Uterus (tissue), 4 donors: ENCODE measurements at places on chromosomes 7 and 10.

DNA sequence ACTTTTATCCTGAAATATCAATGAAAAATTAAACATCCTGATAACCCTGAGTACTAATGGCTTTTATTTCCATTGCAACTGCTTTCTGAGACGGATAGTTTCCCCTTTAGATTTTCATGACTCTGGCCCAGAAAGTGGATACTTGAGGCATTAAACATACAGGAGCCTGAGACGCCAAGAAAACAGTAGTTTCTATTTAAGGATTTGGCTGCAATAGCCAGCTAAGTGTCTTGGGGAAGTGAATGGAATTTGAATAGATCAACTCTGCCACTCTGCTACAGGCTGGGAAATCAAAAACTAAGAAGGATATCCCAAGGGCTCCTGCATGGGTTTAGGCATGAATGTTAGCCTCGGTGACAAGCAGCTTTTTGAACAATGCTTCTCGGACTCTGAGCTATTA lies 24.7 kb upstream of the GPAM start:
- DNase-seq: no peak
- no peak overlapping the region for H3K27ac ChIP-seq
- H3K27me3 ChIP-seq: no peaks in the 10 kb centered on the region
- no peaks in the 10 kb centered on the region for H3K4me1 ChIP-seq

GRCh38 chr10:114953047-114953446 lies 15.1 kb downstream of the TRUB1 start:
- DNase-seq: no peak
- H3K4me1 ChIP-seq: no peaks in the 10 kb centered on the region
- no peak overlapping the region for H3K4me3 ChIP-seq
- H3K36me3 ChIP-seq: no peaks in the 10 kb centered on the region
- H3K27me3 ChIP-seq: no peaks in the 10 kb centered on the region

DNA sequence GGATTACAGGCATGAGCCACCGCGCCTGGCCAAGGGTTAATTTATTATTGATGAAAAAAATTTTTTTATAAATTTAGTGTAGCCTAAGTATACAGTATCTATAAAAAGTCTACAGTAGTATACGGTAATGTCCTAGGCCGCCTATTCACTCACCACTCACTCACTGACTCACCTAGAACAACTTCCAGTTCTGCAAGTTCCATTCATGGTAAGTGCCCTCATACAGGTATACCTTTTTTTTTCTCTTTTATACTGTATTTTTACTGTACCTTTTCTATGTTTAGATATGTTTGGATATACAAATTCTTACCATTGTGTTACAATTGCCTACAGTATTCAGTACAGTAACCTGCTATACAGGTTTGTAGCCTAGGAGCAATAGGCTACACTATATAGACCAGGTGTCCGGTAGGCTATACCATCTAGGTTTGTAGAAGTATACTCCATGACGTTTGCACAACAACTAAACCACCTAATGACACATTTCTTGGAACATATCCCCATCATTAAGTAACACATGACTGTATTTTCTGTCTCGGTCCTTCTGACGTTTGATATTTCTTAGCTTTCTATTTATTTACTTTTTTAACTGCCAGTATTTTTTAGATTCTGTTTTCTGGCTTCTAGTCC lies 23.4 kb downstream of the IRF5 start:
- H3K36me3 ChIP-seq: no peaks in the 10 kb centered on the region
- no peak overlapping the region for H3K4me3 ChIP-seq
- H3K27ac ChIP-seq: no peak overlapping the region
- no peaks in the 10 kb centered on the region for H3K4me1 ChIP-seq

DNA sequence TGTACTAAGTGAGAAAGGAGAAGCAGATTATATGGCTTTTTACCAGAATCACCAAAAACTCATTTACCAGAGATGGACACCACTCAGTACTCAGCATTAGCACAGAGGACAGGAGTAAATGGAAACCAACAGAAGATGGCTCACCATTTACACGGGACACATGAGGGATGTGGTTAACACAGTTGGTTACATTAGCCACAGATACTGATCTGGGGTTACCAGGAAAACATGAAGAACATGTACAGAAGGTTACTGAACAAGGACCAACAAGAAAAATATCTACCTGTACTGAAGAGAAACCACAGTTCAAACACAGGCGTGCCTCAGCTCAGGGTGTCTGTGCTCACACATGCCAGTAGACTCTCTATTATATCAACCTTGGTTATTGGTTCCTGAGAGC lies 1285.8 kb upstream of the SORCS1 start:
- H3K4me1 ChIP-seq: no peaks in the 10 kb centered on the region
- no peak overlapping the region for H3K27ac ChIP-seq
- DNase-seq: no peak
- H3K27me3 ChIP-seq: no peaks in the 10 kb centered on the region

DNA sequence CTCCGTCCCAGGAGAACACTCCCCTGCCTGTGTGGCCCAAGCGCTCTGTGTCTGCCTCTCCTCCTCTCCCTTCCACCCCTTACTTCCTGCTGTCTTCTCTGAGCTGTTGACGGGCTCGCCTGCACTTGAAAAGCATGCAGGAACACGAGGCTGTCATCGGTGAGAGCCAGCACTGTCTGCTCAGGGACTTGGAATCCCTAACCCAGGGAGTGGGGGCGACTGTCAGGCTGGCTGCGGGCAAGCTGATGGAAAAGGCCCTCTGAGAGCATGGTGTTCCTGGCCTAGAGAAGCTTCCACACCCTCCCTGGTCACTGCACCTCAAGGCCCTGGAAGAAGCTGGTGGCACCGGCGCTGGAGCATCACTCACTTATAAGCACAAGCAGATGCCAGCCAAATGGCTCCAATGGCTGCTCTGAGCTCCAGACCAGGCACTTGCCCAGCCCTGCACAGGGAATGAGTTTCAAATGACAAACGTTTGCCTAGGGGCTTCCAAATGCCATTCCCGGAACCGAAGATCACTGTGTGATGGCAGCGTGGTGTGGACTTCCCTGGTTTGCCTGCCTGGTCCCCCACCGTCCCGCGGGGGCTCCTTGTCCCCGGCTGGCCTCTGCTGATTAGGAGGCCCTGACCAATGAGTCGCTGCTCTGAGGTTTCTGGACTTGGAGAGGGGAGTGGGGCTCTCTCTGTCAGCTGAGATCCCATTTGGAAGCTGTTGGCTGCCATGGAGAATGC lies 56.7 kb upstream of the EBF3 start:
- H3K27me3 ChIP-seq: no peaks in the 10 kb centered on the region
- H3K27ac ChIP-seq: no peak overlapping the region

DNA sequence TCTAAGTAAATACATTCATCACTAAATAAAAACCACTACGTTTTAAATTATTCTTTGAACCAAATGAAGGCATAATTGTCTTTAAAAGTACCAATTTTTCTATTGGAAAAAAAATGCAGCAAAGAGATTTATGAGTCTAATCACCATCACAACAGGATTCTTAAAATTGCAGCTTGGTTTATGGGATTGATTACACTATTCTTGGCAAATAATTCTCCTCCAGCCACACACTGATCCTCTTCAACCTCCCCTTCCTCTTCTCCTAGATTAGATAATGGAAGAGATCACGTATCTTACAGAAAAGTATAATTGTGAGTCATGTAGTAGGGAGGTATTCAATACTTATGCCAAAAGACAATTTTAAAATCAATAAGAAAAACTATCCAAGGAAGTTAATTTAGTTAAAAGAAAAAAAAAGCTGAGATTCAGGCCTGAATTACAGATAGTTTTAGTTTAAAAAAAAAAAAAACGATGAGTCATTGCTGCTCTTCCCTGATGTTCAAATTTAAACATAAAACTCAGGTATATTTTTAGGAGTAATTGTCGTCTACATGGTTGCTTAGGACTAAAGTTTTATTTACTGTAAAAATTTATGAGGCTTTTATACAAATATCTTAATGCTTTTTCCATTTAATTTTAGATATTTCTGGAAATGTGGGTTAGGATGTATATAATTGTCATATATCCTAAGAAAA lies 133.7 kb upstream of the CDK1 start:
- no peak for DNase-seq
- H3K36me3 ChIP-seq: no peaks in the 10 kb centered on the region
- H3K4me3 ChIP-seq: no peak overlapping the region
- no peaks in the 10 kb centered on the region for H3K27me3 ChIP-seq
- H3K4me1 ChIP-seq: no peaks in the 10 kb centered on the region
- no peak overlapping the region for H3K27ac ChIP-seq
